Gastrocnemius medialis (tissue), 4 donors: ENCODE measurements at places on chromosomes 11 and 22. TPM values are rescaled to one million over a fixed set of nuclear protein-coding genes. Genes with fewer than 3 reads are reported as not detected.
A peak's percentile ranks its signal among the peaks of the same experiment; 100 is the strongest.

LARGE2 gene
- not detected for total RNA-seq

DERL3 gene
- 0.72 TPM for total RNA-seq

MGAT3 gene
- total RNA-seq: 1.0 TPM

P2RX6 gene
- total RNA-seq: 68.9 TPM

TEX12 gene
- total RNA-seq: 2.1 TPM

GTSE1 gene
- not detected for total RNA-seq

GPR83 gene
- total RNA-seq: 0.09 TPM

DNA sequence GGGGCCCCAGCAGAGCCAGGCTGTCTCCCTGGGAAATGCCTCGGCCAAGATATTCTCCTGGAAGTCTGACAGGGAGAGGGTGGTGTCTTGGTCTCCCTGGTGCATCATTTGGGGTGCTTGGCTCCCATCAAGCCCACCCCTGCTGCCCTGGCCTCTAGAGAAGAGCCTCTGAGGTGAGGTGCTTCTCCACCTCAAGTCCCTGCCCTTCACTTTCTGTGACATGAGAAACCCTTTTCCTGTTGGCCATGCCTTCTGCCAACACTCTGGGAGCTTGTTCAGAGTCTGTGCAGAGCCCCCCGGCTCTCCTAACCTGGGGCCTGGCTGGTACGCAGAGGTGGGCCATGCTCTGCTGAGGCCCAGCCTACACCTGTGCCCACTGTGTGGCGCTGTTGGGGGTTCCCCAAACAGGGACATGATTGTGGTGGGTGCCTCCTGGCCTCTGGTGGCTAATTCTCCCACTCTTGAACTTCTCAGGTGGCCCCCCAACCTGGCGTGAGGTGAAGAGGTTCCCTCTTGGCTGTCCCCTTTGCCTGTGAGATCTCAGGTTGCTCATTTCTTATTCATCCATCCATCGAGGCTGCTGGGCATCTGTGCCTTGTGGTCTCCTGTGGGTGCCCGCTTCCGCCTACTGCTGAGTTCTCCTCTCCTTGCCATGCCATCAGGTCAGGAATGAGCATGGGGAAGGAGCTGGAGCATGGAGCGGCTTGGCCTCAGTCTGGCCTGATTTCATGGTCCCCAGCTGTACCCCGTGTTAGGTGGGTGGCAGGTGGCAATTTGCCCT lies 19.2 kb upstream of the DGCR8 start:
- H3K27me3 ChIP-seq: no peaks in the 10 kb centered on the region
- no peaks in the 10 kb centered on the region for H3K36me3 ChIP-seq

GRCh38 chr22:36982136-36982535 lies 37.1 kb downstream of the TST start:
- no peaks in the 10 kb centered on the region for H3K36me3 ChIP-seq
- DNase-seq: no peak
- H3K27me3 ChIP-seq: peaks cover 2% of the 10 kb centered on the region

- H3K27ac ChIP-seq: peak overlapping the region; percentile 73
- H3K4me3 ChIP-seq: no peak overlapping the region
- peaks cover 6% of the 10 kb centered on the region for H3K27me3 ChIP-seq
- H3K36me3 ChIP-seq: no peaks in the 10 kb centered on the region
- no peaks in the 10 kb centered on the region for H3K4me1 ChIP-seq
Measured at GRCh38 chr11:69939551-69940245, 120.5 kb upstream of the FGF3 start.

DNA sequence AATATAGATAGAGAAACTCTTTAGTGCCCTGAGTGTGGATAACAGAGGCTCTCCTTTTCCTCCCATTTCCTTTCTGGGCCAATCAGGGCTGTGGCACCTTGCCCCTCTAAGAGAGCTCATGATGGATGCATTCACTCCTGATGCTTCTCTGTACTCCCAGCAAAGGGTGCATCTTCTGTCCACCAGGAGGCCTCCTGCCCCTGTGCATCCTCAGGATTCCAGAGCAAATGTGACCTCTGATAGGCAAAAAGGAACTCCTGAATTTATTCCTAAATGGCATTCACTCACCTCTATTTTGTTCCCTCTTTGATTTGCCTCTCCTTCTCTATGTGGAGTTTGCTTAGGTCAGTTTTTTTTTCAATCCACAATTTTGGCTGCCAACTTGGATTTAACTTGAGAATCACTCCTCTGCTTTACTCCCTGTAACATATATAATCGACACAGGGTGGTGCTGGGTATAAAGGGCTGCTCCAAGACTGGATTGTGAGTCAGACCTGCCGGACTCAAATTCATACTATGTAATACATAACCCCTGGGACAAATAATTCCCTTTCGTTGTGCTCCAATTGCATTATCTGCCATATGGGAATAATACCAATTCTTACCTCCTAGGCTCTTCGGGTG lies 1.1 kb upstream of the MRGPRX4 start:
- no peaks in the 10 kb centered on the region for H3K27me3 ChIP-seq
- DNase-seq: no peak
- H3K27ac ChIP-seq: no peak overlapping the region
- no peaks in the 10 kb centered on the region for H3K36me3 ChIP-seq
- no peak overlapping the region for H3K4me3 ChIP-seq
- H3K4me1 ChIP-seq: no peaks in the 10 kb centered on the region

GRCh38 chr22:40193429-40194421 lies 16.0 kb downstream of the TNRC6B start:
- no peaks in the 10 kb centered on the region for H3K36me3 ChIP-seq
- no peak overlapping the region for H3K27ac ChIP-seq
- peaks cover 86% of the 10 kb centered on the region for H3K4me1 ChIP-seq

DNA sequence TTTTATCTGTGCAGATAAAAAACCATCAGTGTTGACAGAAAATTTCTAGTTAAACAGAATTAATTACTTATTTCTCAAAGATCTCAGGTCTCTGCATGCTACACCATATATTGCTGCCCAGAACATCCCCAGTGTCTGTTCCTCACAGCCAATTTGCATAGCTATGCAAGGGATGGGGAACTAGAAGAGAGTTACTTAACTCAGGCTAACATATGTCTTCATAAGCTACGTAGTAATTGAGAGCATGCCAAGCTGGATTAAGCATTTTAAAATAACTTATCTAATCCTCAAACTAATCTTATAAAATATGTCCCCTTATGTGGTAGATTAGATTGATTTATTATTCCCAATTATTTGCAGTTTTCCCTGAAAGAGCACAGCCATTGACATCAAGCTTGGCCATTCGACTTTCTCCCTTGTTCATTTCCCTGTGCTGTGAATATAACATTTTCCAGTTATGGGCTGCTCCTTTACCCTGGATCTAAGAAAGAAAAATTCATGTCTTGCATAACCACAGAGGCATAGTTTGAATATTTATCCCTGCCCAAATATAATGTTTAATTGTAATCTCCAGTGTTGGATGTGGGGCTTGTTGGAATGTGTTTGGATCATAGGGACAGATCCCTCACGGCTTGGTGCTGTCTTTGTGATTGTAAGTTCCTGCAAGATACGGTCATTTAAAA lies 69.1 kb downstream of the C11orf87 start:
- H3K36me3 ChIP-seq: no peaks in the 10 kb centered on the region
- H3K4me1 ChIP-seq: no peaks in the 10 kb centered on the region
- no peak overlapping the region for H3K27ac ChIP-seq
- H3K27me3 ChIP-seq: no peaks in the 10 kb centered on the region
- H3K4me3 ChIP-seq: no peak overlapping the region

DNA sequence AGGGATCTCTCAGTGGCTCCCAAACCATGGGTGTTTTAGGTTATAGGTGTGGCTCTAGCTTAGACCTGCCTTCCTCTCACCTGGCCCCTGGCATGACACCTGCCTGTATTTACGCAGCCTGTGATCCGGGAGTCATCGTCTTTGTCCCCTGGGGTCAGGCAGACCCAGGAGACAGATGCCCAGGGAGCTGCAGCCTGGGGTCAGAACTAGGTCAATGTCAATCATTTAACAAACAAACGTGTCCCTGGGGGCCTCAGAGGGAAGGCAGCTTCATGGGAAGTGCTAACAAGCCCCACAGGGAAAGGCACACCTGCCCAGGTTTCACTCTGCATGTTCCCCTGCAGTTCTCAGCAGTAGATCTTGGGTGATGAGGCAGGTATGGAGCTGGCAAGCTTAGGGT lies 12.0 kb downstream of the BACE1-AS start:
- no peak overlapping the region for H3K27ac ChIP-seq
- H3K4me3 ChIP-seq: no peak overlapping the region
- H3K4me1 ChIP-seq: peaks cover 3% of the 10 kb centered on the region
- DNase-seq: no peak

DNA sequence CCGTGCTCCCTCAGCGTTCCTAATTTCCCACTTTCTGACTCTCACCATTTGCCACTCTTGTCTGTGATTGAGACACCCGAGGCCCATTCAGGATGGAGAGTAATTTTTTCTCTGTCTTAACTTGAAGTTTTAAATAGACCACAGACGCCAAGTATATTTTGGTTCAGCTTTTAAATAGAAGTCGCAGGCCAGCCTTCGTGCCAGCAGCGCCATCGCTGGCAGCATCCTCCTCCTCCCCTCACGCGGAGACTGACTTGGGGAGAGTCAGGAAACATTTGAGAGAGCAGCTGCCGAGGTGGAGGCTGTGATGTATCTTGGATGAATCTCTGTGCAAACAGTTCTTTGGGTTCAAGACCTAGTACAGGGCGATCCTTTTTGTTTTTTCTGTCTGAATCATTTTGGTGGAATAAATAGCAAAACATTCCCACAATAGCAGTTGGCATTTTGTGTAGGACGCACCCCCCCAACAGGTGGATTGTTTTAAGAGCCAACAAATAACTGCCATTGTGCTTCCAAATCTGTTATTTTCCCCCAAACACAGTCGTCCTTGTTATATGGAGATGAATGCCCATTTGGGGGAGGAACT lies 889 bp upstream of the DMC1 start:
- H3K4me3 ChIP-seq: peak overlapping the region; percentile 70
- no peaks in the 10 kb centered on the region for H3K36me3 ChIP-seq
- peaks cover 10% of the 10 kb centered on the region for H3K4me1 ChIP-seq
- H3K27me3 ChIP-seq: no peaks in the 10 kb centered on the region
- H3K27ac ChIP-seq: peak overlapping the region; percentile 81

DNA sequence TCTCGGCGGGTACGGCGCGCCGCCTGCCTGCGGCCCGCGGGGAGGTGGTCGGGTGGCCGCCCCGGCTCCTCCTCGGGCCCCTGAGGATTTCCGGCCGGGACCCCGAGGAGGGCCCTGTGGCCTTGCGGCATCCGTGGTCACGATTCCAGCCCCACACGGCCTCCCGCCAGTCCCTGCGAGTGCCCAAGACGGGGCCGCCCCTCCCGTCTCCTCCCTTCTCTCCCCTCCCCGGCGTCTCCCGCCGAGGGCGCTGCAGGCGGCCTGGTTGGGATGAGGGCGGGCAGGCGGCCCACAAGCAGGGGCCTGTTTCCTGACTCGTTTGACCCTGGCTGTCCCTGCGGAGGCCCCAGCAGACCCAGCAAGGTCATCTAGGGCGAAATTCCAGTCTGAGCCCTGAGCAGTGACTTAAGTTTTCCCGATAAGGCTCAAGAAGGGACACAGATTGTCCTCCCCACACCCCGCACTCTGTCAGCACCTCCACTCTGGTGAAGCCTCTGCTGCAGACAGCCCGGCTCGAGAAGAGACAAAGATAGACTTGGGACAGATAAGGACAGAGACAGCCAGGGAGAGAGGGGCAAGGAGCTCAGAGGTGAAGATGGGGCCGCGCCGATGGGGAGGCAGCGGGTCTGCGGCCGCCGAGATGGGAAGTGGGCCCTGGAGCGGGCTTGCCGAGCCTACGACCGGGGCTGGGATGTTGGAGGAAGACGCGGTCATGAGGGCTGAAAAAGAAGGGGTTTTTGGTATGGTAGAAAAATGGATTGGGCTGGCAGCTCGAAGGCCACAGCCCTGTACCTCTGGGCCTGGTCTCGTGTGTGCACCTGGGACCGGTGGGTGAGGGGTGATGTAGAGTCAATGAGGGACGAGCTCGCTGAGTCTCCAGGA lies 95.0 kb downstream of the SWAP70 start:
- no peaks in the 10 kb centered on the region for H3K27me3 ChIP-seq
- H3K27ac ChIP-seq: peak overlapping the region; percentile 83
- DNase-seq: peak; percentile 57
- H3K4me3 ChIP-seq: peak overlapping the region; percentile 86
- H3K36me3 ChIP-seq: no peaks in the 10 kb centered on the region

DNA sequence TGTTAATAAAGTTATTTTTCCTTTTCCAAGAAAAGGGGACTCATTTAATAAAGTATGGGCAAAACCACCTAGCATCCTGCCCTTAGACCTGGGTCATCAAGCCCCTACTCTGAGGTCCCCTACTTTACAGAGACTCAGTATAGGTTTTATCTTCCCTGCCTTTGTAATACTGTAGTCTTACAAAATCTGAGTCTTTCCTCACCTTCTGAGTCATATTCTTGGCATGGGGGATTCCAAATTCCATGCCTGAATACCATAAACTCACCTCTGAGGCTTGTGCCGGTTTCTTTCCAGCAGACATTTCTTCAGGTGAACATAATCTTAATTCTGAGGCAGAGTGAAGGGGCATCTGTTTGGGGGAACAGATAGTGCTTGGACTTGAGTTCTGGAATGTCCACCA lies 282.5 kb downstream of the KCNA4 start:
- no peaks in the 10 kb centered on the region for H3K4me1 ChIP-seq
- no peaks in the 10 kb centered on the region for H3K27me3 ChIP-seq
- no peak overlapping the region for H3K4me3 ChIP-seq
- DNase-seq: no peak
- H3K36me3 ChIP-seq: no peaks in the 10 kb centered on the region

GRCh38 chr11:73464347-73464746 lies 88.1 kb downstream of the RELT start:
- H3K27me3 ChIP-seq: no peaks in the 10 kb centered on the region
- peaks cover 66% of the 10 kb centered on the region for H3K4me1 ChIP-seq
- no peak overlapping the region for H3K4me3 ChIP-seq
- no peak for DNase-seq
- no peaks in the 10 kb centered on the region for H3K36me3 ChIP-seq
- no peak overlapping the region for H3K27ac ChIP-seq

DNA sequence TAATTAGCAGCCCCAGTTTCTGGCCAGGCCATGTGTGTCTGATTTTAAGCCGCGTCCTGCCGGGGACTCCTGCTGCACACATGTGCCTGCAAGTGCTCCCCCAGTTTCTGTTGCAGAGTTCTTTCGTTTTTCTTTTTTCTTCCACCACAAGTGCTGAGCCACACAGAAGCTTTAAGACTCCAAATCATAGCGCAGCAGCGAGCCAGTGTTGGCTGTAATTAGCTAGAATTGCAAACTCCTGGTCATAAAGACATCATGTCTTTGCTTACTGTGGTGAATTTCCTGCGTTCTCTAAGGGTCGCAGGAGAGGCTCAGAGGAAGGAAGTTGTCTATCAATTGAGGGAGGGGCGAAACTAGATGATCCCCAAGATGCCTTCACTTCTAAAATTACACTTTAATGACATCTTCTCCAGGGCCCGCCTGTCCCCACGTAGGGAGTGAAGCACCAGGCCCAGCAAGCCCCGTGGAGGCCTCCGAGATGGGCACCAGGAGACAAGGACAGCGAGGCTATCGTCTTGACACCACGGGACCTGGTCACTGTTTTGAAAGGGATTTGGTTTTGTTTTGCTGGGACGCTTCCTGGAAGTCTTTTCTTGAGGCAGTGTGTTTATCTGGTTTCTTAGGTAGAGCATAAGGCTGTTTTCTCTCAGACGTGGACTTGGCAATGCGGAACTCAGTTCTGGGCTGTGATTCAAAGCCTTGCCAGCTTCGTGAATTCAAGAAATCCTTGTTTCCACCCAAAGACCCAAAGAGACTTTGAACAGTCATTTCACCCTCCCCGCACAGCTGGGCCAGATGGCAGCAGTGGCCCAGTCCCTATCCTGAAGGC lies 71.8 kb downstream of the UBASH3B start:
- no peaks in the 10 kb centered on the region for H3K36me3 ChIP-seq
- no peak overlapping the region for H3K4me3 ChIP-seq
- H3K27me3 ChIP-seq: no peaks in the 10 kb centered on the region
- no peak overlapping the region for H3K27ac ChIP-seq
- no peak for DNase-seq
- H3K4me1 ChIP-seq: no peaks in the 10 kb centered on the region

GRCh38 chr22:43136255-43136654 lies 6.9 kb downstream of the MCAT start:
- no peak for DNase-seq
- no peaks in the 10 kb centered on the region for H3K27me3 ChIP-seq
- H3K36me3 ChIP-seq: no peaks in the 10 kb centered on the region
- no peak overlapping the region for H3K4me3 ChIP-seq
